ENCODE measurements at places on chromosomes 12 and 14.

DNA sequence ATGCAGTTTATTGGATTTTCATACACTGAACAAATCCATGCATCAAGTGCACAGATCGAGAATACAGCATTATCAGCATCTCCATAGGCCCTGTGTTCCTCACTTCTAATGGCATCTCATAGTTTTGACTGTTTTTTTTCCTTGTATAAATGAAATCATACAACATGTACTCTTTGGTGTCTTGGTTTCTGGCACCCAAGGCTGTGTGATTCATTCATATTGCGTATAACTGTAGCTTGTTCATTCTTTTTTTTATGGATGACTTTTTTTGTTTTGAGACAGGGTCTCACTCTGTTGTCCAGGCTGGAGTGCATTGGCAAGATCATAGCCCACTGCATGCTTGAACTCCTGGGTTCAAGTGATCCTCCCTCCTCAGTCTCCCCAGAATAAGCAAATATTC lies 14.3 kb downstream of the RASSF8 start:
- no peak for DNase-seq

DNA sequence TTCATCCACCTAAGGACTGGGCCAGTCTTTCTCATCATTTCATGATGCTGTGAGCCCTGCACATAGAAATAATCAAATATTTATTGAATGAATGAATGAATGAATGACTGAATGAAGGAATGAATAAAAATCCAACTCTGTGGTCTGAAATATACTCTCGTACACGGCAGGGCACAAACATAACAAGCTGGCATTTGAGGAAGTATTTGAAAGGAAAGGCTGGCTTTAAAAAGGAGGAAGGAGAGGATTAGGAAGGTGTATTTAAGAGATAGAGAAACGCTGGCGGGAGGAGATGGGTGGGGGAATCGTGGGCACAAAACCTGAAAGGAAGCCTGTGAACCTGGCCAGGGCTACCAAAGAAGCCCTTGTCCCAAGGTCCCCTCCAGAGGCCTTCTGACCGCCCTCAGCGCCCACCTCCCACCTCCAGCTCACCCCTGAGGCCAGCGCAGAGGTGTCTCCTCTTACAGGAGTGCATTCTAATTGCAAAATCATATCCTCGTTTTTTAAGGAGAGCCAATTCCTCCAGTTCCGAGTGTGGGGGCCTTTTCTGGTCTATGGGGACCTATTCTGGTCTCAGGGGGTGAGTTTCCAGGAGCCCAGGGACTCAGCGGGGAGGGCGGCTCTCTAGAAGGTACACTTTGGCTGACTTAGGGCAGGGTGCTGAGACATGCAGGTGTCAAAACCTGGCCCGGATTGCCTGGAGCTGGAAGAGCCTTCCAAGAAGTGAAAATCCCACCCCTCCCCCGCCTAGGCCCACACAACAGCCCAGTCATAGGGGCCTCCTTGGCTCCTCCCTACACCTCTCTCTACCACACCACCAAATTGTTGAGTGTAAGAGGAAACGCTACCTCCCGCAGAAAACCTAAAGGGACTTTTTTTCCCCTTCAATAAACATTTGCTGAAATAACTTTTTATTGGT lies 8.7 kb upstream of the JDP2 start:
- DNase-seq = no peak

DNA sequence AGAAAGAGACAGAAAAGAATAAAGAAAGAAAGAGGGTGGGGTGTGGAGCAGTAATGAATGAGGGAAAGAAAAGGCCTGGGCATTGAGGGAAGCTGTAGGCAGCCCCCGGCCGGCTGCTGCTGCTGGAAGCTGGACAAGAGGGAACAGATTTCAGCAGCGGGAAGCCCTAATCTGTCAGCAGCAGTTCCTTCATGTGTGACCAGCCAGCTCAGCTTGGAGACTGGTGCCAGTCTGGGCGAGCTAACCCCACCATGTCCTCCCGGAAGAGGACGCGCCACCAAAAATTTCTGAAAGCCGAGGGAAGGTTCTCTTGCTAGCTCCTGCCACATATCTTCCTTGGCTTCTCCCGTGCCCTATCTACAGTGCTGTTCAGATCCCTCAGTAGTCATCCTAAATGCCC lies 236.8 kb downstream of the GRIN2B start:
- DNase-seq = no peak

GRCh38 chr12:92144631-92145480 lies 790 bp downstream of the BTG1 start:
- peak; percentile 79 for DNase-seq

- no peak for DNase-seq
Measured at GRCh38 chr14:104794631-104794992, 936 bp downstream of the AKT1 start.

DNA sequence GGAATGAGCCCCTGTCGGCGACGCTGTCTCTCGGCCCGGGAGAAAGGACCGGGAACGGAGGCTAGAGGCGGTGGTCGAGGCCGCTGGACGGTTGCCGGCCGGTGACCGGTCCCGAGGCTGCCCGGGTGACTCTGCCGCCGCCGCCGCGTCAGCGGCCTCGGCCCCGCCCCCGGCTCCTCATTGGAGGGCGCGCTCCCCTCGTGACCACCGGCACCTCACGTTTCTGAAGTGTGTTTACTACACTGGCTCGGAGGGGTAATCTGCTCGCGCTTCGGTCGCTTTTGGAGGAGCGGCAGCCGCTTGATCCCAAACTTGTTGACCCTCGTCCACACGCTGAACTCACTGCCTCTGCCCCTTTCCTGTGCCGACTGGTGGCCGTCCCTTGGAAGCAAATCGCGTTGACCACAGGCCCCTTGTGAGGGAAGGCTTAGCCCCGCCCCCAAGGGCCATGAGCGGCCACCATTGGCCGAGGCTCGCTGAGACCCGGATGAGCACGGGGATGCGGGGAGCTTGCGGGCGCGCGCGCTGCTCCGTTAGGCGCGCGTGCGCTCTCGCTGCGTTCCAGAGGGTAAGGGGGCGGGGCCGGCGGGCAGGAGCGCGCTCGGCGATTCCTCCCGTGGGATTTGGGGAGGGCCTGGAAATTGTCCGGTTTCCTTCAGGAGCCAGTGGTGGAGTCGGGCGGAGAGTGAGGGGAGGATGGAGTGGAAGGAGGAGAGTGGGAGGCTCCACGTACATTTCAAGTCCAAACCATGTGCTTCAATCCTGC lies at the start of gene CRY1:
Gene CRY1 (minus strand): TSS at position 133 of the 766 bp plus-strand sequence. CDS start 588 bp downstream, outside the sequence.
- DNase-seq = peak; percentile 98

DNA sequence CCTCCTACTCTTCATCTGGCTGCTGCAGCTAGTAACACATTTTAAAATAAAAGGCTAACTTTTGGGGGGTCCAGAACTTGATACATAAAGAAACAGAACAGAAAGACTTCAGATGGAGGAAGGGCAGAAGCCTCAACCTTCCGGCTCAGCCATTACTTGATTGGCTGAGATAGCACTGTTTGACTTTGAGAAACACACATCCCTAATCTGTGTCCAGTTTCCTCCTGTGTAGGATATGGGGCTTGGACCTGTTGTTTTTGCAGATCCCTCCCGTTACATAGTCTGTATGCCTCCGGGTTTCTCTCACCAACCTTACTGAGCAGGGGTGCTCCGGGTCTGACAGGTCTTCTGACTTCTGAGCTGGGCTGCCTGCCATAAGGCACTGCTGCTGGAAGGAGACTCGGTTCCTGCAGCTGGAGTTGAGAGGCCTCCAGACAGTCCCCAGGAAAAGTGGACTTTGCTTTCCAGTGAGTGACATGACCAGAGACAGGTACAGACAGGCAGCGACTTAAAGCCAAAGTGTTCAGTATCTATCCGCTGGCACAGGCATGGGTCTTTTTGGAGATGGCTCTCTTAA lies 8.3 kb upstream of the ZNF641 start:
- DNase-seq = no peak

- no peak for DNase-seq
Measured at GRCh38 chr12:100995771-100996170, 201.2 kb downstream of the ANO4 start.

DNA sequence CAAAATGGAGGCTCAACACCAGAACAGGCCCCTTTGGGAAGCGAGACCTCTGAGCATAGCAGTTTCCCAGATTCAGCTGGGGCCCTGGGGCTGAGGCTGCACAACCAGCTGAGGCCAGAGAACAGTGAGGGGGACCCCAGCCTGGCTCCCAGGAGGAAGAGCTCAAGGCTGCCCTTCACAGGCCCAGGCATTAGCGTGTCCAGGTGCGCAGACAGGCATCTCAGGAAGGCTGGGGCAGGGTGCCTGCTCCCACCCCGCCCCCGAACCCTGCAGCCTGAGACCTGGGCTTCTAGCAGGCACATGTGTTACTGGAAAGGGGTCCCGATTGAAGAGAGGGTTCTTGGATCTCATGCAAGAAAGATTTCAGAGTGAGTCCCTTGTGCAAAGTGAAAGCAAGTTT lies 27.2 kb downstream of the CALM1 start:
- DNase-seq = no peak

- no peak for DNase-seq
Measured at GRCh38 chr12:101414533-101415119, 7.1 kb upstream of the ARL1 start.

- DNase-seq = no peak
Measured at GRCh38 chr12:111788178-111788654, 21.5 kb downstream of the ALDH2 start.
